ENCODE measurements at places on chromosomes 3 and 15.
A peak's percentile ranks its signal among the peaks of the same experiment; 100 is the strongest.

- DNase-seq, result no peak
These were observed 5.3 kb downstream of the SIN3A start for GRCh38 chr15:75446151-75446550.

DNA sequence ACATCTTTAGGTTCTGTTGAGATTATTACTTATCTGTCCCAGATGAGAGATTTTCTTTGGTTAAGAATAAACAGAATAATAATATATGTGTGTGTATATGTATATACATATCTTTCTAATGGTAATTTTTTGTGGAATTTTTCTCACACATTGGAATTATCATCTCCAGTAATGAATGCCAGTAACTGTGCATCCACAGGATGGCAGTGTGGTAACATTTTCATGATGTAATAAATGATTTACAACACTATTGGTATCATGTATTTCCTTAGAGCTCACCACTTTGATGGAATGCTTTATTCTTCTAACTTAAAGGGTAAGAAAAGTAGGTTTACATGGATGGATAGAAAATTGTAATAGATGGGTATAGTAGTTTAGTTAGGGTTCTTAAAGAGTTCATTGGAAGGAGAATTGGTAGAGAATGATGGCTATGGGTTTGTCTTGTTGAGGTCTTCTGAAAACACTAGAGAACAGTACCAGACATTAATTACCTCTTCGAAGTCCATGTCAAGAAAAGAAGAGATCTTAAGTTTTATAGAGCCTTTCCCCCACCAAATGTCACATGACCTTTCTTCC is 78.1 kb downstream of the STT3B start:
- DNase-seq, result peak; percentile 55

GRCh38 chr3:136916223-136916622 is 41.6 kb upstream of the IL20RB start:
- no peak for DNase-seq

- peak; percentile 42 for DNase-seq
These were observed 1.9 kb upstream of the PLCD1 start for GRCh38 chr3:38031022-38031994.

DNA sequence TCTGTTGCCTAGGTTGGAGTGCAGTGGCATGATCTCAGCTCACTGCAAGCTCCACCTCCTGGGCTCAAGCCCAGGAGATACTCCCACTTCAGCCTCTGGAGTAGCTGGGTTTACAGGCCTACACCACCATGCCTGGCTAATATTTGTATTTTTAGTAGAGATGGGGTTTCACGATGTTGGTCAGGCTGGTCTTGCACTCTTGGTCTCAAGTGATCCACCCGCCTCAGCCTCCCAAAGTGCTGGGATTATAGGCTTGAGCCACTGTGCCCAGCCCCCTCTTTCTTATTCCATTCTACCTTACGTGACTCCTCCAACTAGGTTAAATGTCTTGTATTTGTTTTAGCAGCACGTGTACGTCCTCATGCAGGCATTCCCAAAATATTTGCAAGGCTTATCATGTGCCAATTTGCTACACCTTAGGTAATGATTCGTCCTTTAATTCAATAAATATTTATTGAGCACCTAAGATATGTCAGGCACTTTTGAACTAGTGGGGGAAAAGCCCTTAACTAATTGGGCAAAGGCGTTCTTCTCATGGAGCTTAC is 14.9 kb upstream of the MAGI1 start:
- DNase-seq, result no peak

GRCh38 chr3:56868706-56869105 is 67.0 kb upstream of the ARHGEF3 start:
- DNase-seq, result no peak

DNA sequence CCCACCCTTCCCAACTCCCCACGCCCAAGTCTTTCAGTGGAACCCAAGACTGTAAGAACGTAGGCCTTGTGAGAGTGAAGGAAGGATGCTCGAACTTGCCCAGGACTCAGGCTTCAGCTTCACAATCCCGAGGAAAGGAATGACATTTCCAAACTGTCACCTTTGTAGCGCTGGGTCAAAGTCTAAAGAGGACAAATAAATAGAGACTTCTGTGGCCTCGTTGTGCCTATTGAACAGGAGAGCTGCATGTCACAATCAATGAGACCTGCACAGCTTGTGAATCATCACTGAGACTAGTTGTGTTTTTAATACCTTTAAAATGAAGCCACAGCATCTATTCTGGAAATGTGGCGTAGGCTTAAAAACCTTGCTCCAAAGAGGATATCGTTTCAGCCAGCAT is 222.8 kb upstream of the ST8SIA2 start:
- no peak for DNase-seq

DNA sequence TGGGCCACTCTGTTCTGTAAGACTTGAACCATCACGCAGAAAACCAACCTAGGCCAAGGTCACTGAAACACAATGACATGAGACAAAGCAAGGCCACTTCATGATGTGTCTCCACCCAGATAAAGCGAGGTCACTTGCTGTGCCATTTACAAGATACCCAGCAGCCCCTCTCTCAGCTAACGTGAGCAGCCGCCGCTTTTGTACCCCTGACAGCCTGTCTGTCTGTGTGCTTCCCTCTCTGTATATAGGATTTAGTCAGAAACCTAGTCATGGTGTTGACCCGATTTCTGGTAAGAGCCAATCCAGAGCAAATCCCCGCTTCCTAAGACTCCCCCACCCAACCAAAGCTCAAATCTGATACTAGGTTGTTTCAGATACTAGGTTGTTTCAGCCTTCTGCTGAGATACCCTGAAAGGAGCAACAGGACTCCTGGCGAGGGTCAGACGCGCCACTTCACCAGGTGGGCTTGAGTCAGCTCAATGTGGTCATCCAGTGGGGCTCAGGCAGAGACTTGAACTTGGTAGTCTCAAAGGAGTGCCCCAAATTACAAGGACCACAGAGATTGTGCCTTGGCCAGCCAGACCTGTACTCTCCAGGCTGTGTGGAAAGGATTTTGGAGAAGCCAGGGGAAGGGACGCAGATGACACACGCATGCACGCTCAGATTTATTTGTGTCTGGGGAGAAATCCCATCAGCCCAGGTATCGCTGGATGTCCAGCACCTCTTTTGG is 3.1 kb upstream of the ZXDC start:
- DNase-seq, result no peak

DNA sequence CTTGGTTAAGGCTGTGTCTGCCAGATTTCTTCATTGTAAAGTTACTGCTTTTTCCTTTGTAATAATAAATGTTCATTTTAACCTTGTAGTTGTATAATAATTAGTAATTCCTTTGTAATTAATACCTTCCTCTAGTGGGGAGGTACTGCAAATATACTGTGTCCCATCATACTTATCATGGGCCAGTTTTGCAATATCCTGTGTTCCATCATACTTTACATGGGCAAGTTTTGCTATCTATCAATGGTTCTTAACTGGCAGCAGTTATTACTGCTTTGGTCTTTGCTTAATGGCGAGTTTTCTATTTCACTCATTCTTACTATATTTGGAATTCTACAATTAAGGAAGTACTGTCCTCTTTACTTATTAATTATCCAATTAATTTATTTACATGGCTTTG is 10.6 kb downstream of the ATP2C1 start:
- DNase-seq, result no peak

GRCh38 chr15:82587805-82588204 is 47.5 kb upstream of the RPS17 start:
- no peak for DNase-seq

- no peak for DNase-seq
These were observed 66.3 kb downstream of the FHIT start for GRCh38 chr3:61184956-61185355.

DNA sequence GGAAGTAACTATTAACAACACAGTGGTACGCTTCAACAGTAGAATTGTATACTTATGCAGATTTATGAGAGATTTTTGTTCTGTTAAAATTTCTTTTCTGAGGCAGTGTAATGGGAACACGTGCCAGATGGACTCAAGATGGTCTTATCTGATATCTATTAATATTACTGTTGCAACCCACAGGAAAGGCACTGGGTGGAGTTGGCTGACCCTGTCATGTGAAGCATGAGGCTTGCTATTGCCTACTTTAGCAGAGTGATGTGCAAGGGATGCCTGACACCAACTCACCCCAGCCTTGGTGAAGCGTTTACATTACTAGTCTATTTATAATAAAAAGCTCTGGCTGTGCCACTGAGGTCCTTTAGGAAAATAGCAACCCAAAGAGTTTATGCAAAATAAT is 19.8 kb upstream of the ARNT2 start:
- DNase-seq, result no peak

DNA sequence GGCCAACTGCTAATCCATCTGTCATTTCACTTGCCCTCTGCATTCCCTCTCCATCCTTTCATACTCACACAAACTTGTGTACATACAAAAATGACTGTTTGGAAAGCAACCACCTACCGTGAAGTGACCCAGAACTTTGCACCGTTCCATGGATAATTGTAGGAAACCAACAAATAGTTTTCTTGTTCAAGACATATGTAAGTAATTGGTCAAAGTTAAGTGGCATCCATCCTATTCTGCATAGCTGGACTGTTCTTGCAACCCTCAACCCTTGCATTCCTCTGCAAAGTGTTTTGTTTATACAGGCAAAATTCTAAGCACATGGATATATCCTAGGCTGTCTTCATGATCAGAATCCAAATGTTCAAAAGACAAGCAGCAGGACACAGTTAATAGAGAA is 592.5 kb downstream of the MECOM start:
- no peak for DNase-seq

DNA sequence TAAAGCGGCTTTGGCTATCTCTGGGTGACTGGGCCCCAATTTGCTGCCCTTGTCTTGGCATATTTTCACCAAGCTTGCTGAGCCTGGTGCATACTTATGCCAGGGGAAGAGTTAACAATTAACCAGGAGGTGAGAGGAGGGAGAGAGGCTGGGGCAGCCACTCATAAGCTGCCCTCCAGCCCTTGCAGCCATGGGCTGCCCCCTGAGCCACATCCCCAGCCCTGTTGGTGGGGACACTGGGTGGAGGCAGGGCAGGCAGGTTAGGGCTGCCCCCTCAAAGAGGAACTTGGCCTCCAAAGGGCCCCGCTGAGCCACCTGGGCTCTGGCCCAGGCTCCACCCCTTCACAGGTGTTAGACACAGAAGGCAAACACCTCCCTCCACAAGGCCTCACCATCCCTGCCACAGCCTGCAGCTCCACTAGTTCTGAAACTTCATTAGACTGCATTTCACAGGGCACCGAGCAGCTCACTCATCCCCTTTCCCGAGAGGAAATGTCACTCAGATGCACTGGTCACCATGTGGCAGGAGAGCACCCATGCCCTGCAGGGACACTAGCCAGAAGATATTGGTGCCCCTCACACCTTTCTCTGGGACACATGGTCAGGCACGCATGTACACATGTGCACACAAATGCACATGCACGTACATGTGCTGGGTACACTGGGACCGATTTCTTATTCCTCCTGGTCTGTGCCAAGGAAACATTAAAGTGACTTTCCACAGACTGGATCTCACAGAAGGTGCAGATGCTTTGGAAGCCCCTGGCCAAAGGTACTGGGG is 20.2 kb downstream of the AMOTL2 start:
- no peak for DNase-seq

DNA sequence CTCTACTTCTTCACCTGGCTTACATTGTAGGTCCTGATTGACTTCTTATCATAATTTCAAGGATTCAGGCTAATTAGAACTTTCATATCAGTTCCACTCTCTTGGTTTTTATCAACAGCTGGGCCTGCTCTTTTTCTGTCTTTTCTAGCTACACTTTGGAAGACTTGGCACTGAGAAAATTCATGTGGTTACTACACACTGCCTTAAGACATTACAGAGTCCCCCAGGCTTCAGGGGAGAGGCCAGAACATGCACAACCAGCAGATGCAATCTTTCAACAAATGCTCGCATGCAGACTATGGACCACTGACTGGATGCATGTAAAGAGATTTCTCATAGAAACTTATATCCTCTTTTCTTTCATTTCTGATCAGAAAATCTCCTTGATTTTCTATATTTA is 423.5 kb downstream of the TUSC7 start:
- DNase-seq, result no peak

- DNase-seq, result no peak
These were observed 901 bp upstream of the CLN6 start for GRCh38 chr15:68230157-68231100.

GRCh38 chr15:97976766-97977503 is 16.4 kb downstream of the ARRDC4 start:
- DNase-seq, result no peak

DNA sequence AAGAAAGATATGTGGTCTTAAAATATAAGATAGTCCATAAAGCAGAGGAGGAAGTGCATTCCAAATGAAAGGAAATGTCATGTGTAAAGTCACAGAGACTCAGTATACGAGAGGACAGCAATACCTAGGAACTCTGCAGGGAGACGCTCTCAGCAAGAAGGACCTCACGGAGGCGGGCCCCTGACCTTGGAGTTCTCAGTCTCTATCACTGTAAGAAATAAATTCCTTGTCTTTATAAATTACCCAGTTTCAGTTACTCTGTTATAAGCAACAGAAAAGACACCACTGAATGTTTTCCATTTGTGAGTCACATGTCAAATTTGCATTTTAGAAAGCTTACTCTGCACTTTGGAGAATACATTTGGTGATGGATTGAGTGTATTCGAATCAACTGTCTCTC is 140.6 kb downstream of the GBE1 start:
- no peak for DNase-seq

DNA sequence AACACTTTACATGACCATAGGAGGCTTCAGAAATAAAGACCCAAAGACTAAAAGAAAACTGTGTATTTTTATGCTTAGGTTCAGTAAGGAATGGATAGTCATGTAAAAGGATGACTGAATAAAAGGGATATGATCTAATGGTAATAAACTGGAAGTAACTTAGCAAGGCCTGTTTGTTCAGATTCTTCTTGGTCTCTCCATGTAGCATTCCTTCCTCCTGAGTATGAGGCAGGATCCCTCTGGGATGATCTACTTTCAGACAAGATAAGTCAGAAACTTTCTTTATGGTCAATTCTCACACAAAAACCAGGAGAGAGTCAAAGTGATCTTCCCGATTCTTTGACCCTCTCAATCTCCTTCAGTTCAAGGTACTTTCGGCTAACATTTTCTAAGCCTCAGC is 340.8 kb upstream of the DCBLD2 start:
- no peak for DNase-seq

DNA sequence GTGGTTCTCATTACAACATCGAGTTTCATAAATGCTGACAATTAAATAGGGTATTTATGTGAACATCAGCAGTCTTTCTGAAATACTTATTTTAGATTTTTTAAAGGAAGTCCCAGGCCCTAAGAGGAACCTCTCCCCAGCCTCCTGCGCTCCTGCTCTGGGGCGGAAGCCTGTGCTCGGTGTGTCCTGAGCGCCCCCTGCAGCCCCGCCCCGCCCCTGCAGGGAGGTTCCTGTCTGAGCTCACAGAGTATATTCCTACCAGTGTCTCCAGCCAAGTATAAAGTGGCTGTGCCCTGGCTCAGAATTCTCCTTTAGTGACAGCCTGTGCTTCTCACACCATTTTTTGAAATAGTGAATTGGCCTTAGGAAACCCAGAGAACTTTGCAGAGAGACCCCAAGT is 567.9 kb downstream of the GOLGA6L6 start:
- no peak for DNase-seq

- DNase-seq, result no peak
These were observed 8.2 kb upstream of the ANKRD63 start for GRCh38 chr15:40290918-40291574.

Data from COLO829 (cell line).